ENCODE measurements at places on chromosomes 2 and 18.
A peak's percentile ranks its signal among the peaks of the same experiment; 100 is the strongest.

DNA sequence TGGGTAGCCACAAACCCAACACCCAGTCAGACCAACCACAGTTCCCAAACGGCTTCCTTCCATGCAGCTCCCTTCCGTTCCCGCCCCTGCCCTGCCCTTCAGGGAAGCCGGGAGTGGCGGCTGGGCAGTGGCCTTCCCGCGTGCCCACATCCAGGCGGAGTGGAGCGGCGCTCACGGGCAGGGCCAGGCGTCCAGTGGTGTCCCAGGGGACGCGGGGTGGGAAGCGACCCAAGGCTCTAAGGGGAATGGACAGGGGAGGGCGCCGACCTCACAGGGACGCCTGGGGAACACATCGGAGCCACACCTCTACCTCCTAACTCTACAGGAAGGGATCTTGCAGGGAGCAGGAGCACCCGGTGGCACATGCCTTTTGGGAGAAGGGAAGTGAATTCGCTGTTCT is 225.9 kb upstream of the MGAT5 start:
- no peak for DNase-seq

- peak; percentile 7 for DNase-seq
Observed at GRCh38 chr2:222307143-222307756, 8.5 kb upstream of the PAX3 start.

DNA sequence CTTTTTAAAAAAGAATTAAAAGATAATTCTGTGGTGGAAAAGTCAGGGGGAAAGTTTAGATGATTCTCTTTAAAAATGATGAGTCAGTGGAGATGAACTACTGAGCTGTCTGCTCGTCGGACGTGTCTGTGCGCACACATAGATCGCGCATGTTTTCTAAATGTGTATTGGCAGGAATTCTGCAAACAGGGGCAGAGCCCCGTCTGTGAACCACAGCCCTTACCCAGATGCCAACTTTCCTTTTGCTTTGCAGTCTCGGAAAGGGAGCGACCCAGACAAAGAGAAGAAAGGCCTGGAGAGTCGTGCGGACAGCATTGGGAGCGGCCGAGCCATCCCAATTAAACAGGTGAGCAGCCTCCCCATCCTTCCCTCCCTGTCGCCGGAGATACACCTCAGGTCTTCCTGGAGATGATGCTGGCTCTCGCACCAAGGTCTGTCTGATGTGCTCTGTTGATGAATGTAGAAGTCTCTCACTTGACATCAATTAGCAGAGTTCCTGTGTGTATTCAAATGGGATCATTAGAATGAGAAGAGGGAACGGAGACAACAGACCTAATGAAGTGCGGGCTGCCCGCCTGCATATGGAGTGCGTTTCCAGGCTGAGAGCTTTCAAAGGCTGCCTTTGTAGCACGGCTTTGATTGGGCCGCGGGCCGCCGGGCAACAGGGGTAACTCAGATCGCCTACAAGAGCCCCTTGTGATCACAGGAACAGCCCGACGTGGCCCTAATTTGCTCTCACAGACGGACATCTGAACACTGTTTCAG is 313.3 kb downstream of the AGAP1 start:
- DNase-seq: peak; percentile 80

- DNase-seq: peak; percentile 22
Observed at GRCh38 chr2:100413571-100413970, 3.9 kb downstream of the CHST10 start.

DNA sequence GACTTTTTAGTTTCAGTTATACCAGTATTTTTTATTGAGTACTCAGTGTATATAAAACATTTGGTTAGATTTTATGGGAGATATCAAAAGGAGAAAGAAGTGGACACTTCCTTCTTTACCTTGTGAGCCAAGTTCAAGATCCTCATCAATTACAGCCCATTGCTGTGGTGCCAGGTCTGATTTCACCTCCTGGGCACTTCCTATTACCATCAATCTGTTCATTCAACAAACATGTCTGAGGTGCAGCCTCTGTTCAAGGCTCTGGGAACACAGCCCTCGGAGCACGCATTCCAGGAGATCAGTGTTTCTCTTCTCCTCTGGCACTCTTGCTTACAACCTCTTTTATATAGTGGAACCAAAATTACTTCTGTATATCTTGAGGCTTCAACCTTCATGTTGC is 171.4 kb upstream of the ALPP start:
- DNase-seq: no peak

DNA sequence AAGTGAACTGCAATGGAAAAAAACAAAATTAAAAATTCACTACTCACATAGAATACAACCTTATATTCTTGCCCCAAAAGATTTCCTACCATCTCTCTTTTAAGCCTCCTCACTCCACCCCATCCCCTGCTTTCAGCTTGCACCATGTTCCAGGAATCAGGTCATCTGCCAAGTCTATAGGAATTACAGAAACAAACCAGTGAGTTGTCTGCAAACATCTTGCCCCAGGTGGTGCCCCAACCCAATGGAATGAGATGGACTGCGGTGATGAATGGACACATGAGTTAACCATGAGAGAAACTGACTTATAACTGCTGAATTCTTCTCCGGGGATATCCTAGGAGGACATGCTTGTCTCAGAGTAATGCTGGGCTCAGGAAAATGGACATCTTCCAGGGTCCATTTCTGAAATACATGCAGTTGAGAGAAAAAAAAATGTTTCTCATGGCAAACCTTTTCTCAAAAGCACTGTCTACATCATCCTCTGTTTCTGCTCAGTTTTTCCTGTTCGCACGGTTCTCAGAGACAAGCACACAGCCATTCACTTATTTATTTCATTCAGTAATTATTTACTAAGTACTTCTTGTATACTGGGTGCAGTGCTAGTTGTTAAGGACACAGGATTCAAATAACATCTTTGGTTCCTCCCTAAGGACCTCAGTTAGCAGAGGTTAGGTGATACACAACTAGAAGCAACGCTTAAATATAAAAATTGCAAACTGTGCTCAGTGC is 350.0 kb downstream of the RND3 start:
- DNase-seq: no peak

- no peak for DNase-seq
Observed at GRCh38 chr2:178915423-178916173, 108.4 kb upstream of the TTN start.

- DNase-seq: no peak
Observed at GRCh38 chr18:59189008-59189407, 30.9 kb upstream of the GRP start.

DNA sequence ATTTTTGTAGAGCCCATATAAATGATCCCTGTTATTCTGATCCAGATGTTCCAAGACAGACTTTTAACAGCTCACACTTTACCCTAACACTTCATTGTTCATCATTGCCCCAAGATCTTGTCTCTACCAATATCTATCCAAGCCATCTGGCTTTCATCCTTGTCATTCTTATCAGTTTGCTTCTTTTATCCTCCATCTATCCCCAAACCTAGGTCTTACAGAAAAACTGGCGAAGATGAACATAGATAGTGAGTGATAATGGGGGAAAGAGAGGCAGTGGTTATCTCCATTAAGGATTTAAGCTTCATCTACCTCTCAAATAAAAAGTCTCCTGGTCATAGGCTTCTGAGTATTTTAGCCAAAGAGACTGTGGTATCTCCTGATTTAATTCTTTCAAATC is 89.5 kb downstream of the DHRS9 start:
- DNase-seq: no peak

DNA sequence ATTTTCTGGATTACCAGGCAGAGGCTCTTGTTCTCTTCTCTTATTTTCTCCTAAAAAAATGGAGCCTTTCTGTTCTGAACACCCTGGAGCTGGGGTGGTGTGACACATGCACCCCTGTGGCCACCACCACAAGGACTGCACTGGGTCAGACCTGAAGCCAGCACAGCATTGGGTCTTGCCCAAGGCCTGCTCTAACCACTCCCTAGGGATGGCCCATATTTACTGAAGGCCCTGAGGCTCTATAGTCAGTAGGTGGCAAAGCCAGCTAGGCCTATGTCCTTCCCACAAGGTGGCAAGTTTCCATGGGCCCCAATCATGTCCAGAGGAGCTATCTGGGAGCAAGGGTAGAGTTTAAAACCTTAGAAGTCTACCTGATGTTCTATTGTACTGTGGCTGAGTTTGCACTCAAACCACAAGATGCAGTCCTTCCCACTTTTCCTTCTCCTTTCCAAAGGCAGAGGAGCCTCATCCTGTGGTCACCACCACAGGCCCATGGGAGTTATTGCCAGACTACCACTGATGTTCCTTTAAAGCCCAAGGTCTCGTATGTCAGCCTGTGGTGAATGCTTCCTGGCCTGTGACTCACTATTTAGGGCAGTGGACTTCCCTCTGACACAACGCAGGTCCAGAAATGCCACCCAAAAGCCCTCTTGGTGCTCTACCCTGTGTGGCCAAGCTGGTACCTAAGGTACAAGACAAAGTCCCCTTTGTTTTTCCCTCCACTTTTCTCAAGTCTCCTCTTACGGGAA is 15.0 kb upstream of the FMNL2 start:
- DNase-seq: no peak

- no peak for DNase-seq
Observed at GRCh38 chr2:8877894-8878293, 40.5 kb upstream of the KIDINS220 start.

DNA sequence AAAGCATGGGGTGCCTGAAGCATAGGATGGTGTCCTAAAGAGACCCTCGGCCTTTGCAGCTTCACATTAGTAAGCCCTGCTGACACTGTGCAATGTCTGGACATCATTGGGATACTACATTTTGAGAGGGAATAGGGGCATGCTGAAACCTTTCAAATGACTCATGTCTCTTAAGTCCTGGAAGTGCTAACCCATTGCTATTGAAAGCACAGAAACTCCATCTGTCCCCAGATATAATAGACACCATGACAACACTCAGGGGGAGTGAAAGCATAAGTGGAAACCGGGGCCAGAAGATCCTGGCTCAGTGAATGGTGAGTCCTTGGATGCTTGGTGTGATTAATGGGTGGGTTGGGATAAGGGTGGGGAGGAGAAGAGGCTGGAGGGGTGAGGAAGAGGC is 595.5 kb upstream of the ID2 start:
- no peak for DNase-seq

GRCh38 chr2:239439754-239440315 is 39.0 kb upstream of the HDAC4 start:
- DNase-seq: no peak

DNA sequence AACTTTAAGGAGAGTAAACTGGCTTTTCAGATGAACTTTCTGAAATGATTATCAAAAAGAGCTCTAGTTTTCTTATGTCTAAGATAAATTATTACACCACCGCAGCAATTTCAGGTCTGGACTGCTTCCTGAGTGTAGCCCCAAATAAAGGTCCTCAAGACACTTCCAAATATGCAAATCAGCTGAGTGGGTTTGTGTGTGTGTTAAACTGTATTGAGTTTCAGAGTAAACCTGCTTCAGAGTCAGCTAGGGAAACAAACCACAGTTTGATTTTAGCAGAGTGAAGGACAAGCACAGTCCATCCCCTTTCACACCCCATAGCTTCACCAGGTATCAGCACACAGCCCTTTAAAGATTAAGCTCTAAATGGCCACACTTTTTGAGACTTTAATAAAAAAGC is 168.7 kb downstream of the NRXN1 start:
- DNase-seq: no peak

- no peak for DNase-seq
Observed at GRCh38 chr2:854460-854859, 96.2 kb upstream of the SNTG2 start.

GRCh38 chr2:196241175-196241574 is 69.8 kb upstream of the STK17B start:
- no peak for DNase-seq

DNA sequence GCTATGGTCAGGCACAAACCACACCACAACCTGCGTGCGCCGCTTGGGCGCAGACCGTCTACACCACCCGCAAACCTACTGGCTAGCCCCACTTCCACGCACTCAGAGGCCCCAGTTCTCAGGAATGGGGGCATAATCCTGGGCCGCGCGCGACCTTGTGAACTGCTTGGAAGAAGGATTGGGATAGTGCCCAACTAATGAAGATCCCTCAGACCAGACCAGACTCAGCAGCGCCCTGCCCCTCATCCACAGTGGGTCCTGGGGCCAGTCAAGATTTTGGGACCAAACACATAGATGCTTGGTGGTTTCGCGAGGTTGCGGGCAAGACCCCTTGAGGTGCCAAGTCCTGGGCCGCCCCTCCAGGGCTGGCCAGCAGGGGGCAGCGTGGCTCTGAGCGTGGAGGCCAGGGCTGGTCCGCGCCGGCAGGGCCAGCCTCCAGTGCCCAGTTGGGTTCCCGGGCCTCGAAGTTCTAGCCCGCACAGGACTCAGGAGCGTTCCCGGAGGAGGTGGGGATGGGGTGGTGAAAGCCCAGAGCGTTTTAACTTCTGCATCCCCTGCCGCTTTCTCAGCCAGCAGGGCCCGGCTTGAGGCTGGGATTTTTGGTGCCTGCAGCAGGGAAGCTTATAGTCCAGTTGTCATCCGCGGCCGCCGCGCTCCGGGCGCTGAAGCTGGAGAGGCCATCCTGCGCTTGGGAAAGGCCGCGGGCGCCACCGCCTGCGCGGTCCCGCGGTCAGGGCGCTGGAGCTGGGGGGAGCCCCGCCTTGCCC is 8.3 kb downstream of the OSR1 start:
- peak; percentile 58 for DNase-seq

- DNase-seq: no peak
Observed at GRCh38 chr2:128405981-128406613, 87.4 kb upstream of the HS6ST1 start.

- DNase-seq: peak; percentile 50
Observed at GRCh38 chr2:143779021-143779420, 649.8 kb downstream of the ARHGAP15 start.

GRCh38 chr2:230872968-230873660 is 8.4 kb downstream of the ITM2C start:
- DNase-seq: no peak

GRCh38 chr18:8519102-8519501 is 90.1 kb upstream of the RAB12 start:
- DNase-seq: peak; percentile 33

DNA sequence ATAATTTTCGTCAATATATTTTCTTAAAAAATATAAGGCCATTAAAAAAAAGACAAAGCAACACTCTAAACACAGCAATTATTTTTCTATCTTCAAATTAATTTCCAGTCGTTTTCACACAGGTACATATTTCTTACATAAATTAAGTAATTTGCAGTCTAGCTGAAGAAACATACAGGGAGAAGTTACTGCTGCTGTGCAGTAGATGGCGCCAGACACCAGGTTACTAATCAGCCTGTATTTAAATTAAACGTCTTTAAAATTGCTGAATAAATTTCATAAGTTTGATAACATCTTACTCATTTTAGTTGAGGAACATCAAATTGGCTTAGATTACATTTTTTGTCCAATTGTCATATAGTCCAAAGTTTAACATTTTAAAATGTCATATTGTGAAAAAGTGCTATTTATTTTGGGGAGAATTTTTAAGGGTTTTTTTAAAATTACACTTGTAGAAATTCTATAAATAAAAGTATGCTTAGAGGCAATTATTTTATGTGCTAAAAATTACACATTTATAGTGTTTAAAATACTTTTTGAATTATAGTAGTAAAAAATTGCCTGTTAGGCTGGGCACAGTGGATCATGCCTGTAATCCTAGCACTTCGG is 88.4 kb downstream of the PMAIP1 start:
- DNase-seq: peak; percentile 85

- DNase-seq: peak; percentile 39
Observed at GRCh38 chr2:148865512-148865911, 9.5 kb upstream of the KIF5C start.

DNA sequence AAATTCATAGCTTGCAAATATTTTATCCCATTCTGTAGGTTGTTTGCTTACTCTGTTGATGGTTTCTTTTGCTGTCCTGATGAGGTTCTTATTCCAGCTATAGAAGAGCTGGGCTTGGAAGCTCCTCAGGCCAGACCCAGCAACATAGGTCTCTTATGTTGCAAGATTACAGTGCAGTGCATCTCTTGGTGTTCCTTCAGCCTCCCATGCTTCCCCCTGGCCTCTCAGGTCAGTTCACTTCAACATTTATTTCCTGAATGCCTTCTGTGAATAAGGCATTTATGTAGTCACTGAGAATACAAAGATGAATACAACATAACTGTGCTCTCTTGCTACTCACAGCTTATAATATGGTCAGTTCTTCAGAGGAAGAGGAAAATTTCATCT is 179.0 kb upstream of the SLC39A10 start:
- no peak for DNase-seq

Measured in brain (organoid and tissue), 16 donors.